GM04504 (cell line): ENCODE measurements at places on chromosomes 5 and 9.
A peak's percentile ranks its signal among the peaks of the same experiment; 100 is the strongest.

GRCh38 chr5:127898551-127899213 lies 184.9 kb upstream of the SLC12A2 start:
- DNase-seq: no peak

DNA sequence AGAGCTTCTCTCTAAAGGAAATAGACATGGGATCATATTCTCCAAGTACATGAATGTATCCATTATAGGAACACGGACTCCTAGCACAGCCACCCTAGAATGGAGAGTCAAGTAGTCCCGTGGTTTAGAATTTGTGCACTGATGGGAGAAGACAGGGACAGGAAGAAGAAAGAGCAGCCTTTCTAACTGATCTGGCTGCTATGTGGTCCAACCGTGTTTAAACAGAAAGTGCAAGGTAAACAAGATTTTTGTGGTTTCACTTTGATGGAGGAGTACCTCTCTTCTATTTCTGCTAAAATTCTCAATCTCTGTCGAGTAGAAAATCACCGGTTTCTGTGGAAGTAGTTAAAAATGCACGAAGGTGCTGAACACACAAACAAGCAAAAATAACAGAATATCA lies 171.3 kb downstream of the ST8SIA4 start:
- no peak for DNase-seq

- DNase-seq: no peak
Measured at GRCh38 chr9:127644146-127644827, 32.2 kb downstream of the STXBP1 start.

DNA sequence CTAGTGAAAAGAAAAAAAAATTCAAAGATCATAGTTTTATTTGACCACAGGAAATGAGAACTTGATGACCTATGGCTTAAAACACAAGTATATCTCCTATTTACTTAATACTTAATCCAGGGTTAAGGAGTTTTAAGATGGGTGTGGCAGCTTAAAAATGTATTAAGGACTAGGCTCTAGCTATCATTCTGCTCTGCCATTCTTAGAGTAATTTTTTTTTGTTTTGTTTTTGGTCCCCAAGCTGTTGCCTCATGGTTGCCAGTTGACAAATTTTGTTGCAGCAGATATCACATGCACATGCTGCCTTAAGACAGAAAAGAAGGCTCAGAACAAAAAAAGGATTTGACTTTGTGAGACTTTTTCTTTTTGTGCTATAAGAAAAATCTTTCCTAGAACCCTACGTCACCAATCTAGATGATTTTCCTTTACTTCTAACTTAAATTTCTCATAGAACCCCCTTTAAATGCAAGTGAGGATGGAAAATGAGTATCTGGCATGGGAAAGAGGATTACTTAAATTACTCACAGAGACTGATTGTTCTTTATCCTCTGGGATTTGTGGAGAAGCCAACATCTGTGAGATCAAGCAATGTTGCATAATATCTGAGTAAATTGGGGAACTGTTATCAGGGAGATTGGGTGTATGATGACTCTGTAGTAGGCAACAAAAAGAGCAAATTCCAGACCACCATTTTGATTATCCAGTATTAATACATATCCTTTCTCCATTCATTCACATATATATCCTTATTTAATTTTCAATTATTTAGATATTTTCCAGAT lies 364.7 kb upstream of the CD180 start:
- DNase-seq: no peak

DNA sequence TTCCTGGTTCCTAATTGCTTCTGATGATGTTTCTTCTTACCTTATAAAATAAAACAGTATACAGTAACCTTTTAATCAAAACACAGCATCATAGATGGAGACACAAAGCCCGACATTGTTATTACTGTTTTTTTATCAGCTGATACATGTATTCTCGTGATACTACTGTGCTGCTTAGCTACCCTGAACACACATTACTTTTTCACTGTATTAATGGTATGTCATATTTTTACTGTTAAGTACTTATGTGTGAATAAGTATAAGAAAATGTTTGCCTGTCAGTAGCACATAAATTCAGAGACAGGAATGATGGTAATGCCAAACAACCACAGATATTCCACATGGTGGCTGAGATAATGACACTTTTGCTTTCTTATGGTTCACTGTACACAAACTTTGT lies 68.7 kb downstream of the RAB24 start:
- DNase-seq: peak; percentile 26

DNA sequence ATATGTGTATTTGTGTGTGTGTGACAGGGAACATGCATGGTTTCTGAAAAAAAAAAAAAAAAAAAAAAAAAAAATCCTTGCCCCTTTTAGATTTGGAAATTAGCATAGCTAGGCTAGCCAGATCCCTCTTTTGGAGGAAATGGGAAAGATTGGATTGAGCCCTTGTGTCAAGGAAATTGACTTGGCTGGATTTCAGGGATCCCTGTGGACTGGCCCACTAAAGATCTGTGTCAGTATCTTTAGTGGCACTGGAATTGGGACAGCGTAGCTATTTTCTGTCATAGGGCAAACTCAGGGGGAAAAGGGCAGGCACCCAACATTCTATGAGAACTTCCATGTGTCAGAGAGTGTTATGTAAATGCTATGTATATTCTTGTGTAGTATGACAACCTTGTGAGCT lies 35.4 kb downstream of the SH3GL2 start:
- no peak for DNase-seq

DNA sequence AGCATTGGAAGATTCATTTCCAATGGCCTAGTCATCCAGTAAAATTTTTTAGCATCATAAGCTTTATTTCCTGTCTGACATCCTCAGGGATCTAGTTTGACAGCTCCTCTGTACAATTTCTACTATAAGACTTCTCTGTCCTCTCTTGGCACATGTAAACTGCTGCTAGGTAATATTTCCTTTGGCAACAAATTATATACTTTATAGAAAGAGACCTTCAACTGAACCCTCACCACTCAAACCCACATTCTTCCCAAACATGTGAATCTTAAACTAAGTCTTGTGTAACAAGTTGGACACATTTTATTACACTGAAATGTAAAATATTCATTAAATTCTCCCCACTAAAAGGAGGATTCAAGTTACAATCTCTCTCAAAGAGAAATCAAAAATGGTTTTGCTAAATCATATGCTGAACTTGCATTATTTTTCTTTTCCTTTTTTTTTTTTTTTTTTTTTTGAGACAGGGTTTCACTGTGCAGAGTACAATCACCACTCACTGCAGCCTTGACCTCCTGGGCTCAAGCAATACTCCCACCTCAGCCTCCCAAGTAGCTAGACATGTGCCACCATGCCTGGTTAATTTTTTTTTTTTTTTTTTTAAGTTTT lies 36.9 kb downstream of the SCAI start:
- peak; percentile 40 for DNase-seq

DNA sequence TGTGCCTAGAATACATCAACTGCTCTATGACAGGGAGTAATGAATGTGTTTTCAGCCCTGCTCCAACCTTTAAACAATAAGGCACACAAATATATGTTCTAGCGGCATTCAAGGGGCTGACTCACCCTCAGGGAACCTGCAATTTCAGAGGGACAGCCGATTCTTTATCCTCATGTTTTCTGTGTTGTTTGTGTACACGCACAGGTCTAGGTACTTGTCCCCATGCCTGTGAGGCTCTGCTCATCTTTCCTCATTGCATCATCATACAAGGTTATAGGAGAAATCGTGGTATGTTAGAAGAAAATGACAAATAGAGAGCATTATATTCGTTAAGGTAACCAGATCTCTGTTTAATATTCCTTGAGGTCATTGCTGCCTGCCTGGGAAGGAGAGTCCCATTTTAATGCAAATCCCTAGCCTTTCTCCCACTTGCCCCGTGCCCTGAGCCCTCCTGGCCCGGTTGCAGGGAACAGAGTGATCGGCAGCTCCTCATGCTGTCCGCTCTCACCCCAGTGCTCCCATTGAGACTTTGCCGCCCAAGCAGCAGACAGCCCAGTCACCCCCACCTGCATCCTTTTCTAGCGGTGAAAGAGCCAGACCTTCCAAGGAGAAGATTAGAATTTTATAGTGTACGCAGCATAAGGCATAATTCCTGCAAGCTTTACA lies 14.6 kb downstream of the MAP1B start:
- DNase-seq: no peak

GRCh38 chr5:128376577-128376976 lies 161.5 kb downstream of the FBN2 start:
- DNase-seq: no peak

DNA sequence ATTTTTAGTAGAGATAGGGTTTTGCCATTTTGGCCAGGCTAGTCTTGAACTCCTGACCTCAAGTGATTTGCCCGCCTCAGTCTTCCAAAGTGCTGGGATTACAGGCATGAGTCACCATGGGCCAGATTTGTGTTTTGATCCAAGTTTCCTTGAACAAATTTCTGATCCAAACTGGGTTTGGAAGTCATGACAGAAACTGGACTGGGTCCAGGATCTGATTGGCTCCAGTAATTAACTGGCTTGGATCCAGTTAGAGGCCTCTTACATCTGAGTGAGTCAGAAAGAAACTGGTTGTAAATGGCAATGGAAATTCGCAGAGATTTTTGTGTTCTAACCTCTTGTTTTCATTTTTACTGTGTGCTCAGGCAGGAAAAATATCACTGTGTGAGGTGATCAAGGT lies 141.6 kb downstream of the SLC25A46 start:
- DNase-seq: peak; percentile 53

- DNase-seq: no peak
Measured at GRCh38 chr9:14806941-14807520, 84.5 kb upstream of the CER1 start.

DNA sequence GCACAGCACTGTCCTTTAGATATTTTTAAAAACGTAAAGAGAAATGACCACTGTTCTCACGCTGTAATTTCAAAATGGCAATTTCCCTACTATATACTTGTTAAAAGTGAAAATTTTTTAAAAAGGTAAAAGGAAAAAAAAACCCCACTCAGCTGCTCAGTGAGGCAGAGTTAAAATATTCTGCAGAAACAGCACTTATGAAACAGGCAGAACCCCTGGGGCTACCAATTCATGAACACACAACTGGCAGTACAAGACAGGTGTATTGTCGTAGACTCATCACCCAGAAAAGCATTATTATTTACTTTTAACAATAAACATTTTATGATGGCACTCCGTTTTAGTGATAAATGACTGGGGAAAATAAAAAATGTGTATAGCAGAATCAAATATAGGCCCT lies 1.5 kb upstream of the RASGRF2 start:
- no peak for DNase-seq

GRCh38 chr9:100540327-100540726 lies 37.6 kb upstream of the CAVIN4 start:
- DNase-seq: no peak

DNA sequence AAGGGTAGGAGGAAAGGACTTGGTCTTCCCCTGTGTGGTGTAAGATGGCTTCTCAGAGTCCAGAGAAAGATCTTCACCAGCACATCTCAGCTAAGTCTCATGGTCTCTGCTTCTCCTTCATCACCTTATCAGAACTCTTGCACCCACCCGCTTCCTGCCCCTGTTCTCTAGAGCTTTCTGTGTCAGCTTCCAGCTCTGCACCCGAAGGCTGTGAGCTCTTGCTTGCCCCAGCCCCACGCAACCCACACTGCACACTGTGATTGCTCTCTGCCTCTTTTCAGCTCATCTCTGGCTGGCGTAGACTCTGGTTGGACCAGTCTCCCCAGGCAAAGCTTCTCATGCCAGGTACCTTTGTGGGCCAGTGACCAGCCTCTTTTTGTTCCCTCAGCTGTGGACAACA lies 93.2 kb upstream of the RAPGEF1 start:
- no peak for DNase-seq

- no peak for DNase-seq
Measured at GRCh38 chr9:7760014-7760415, 39.6 kb downstream of the DMAC1 start.

DNA sequence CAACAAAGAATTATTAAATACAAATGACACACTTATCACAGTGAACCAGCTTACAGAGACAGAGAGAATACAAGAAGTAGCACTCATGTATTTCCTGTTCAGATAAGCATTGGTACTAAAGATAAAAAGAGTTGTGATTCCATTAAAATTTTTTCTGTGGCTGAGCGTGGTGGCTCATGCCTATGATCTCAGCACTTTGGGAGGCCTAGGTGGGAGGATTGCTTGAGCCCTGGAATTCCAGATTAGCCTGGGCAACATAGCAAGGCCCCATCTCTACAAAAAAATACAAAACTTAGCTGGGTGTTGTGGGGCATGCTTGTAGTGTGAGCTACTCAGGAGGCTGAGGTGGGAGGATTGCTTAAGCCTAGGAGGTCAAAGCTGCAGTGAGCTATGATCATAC lies 32.9 kb downstream of the FCHO2 start:
- no peak for DNase-seq

- DNase-seq: no peak
Measured at GRCh38 chr9:88936668-88937067, 54.6 kb upstream of the S1PR3 start.

DNA sequence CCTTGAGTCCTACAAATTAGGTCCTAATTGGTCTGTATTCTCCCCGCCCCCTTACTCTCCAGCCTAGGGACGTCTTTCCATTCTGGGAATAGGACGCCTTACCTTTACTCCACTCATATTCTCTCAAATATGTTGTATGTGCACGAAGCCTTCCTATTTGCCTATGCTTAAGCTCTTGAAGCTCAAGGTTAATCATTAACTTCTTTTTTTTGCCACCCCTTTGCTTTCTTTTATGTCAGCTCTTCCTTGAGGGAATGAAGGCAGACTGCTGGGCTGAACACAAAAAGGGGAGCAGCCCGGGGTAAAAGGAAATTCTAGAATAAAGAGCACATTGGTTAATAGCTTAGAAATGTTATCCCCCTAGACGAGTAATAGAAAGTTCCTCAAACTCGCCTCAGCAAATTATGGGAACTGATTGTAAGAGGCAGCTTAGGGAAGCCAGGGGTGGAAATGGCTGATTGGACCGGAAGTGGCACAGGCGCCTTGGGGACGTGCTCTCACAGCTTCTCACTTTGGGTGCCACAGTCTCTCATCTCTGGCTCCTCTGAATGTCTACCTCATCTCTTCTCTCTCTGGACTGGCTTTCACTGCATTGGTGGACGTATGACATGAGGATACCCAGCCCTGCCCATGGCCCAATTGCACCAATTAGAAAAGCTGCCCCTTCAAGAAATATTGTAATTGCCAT lies 122.3 kb upstream of the IL12B start:
- DNase-seq: no peak

DNA sequence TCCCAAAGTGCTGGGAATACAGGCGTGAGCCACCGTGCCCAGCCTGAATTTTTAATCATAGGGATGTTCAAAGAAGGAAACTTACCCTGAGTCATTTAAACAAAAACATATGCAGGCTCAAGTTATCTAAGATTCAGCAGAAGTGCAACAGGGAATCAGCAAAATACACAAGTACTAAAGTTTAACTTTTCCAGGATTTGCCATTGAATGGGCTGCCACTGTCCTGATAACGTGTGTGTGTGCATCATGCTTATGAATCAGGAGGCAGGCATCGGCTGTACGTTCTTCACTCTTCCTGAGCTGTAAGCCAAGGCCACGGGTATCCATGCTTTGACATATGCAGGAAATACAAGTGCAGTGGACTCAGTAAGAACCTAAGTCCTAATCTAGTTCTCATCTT lies 48.8 kb upstream of the FST start:
- DNase-seq: no peak

DNA sequence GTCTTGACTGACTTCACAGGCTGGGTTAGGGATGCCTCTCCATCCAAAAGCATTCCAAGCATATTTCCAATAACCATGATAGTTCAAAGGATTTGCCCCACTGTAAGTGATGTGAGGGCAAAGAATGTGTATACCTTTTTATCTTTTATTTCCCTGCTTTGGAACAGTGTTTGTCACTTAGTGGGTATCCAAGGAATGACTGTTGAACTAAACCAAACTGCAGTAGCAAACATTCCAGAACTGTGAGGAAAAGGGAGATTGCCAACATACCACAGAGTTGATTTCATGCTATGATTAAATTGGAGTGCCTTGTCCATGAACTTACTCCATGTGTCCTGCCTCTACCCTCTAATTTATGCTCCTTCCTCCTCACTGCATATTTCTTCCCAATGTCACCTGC lies 400.0 kb downstream of the KIAA0825 start:
- peak; percentile 68 for DNase-seq
